ENCODE measurements at places on chromosomes 11 and 22. TPM values are rescaled to one million over a fixed set of nuclear protein-coding genes. Genes with fewer than 3 reads are reported as not detected.

SCN3B gene
- polyA plus RNA-seq: 0.09 TPM

DNA sequence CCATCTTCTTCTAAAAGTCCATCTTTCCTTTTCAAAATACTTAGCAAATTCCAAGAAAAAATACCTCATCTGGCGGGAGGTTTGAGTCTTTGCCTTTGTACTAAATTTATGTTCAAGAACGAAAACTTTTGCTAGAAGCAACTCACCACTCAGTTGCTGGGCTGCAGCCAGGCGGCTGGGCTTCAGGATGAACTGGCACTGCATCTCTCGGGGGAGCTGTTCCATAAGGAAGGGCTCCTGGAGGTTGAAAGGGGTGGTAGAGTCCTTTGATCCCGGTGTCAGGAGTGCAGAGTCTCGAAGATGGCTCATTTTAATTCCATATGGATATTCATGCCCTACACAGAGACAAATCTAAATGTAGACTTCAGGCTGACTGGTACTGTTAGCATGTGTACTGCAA, 105.8 kb downstream of the ARHGAP20 start:
- H3K36me3 ChIP-seq: 0 out of 2 replicates have a peak, but pooled peaks cover 6% of the 10 kb centered on the region
- H3K4me3 ChIP-seq: no peak overlapping the region
- no peaks in the 10 kb centered on the region for H3K27me3 ChIP-seq

GRCh38 chr11:17459236-17459896, 17.3 kb downstream of the ABCC8 start:
- H3K27ac ChIP-seq: no peak overlapping the region
- no peaks in the 10 kb centered on the region for H3K36me3 ChIP-seq
- no peak overlapping the region for H3K4me3 ChIP-seq
- no peak for DNase-seq
- H3K27me3 ChIP-seq: peaks cover 17% of the 10 kb centered on the region

DNA sequence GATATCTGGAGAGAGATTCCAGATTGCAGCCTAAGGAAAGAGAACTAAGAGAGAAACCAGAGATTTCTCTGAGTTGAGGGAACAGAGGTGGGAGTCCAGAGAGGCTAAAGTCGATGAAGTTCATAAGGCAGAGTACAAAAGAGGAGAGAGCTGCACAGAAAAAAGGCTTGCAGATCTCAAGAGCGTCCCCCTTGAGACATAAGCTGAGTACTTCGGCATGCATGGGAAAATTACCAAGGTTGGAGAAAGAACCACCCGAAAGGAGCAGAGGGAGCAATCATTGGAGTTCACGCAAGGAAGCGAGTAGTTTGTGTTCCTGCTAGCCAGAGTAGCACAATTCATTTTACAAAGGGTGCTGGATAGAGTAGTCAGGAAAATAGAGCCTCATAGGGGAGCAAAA, 293.5 kb downstream of the TMEM135 start:
- no peak for DNase-seq
- no peaks in the 10 kb centered on the region for H3K36me3 ChIP-seq
- H3K4me3 ChIP-seq: no peak overlapping the region

OR52E8 gene
- not detected for polyA plus RNA-seq

DNA sequence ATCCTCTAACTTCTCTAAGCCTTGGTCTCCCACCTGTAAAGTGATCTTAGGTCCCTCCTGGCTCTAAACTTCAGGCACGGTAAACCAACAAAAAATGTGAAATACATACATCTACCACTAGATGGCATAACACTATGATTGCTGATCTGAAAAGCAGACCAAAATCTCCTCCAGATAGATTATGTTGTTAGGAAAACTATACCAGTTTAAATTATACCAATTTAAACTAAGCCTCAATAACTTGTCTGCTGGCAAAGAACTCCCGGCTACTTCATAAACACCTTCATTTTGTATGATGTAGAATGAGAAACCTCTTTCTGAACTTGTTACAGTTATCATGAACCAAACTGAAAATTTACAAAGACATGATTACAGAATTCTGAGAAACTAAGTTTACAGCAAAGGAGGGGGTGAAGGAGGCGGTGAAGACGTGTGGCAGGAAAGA, 85.9 kb downstream of the SBF2 start:
- H3K4me3 ChIP-seq: no peak overlapping the region

- no peaks in the 10 kb centered on the region for H3K36me3 ChIP-seq
- no peak for DNase-seq
- H3K27ac ChIP-seq: no peak overlapping the region
- no peak overlapping the region for H3K4me3 ChIP-seq
- no peaks in the 10 kb centered on the region for H3K27me3 ChIP-seq
Measured at GRCh38 chr22:33969045-33969444, 48.8 kb upstream of the LARGE1 start.

INS gene
- not detected for polyA plus RNA-seq

GRCh38 chr22:19526076-19526701, 2.0 kb upstream of the CLDN5 start:
- H3K27ac ChIP-seq: no peak overlapping the region
- no peak overlapping the region for H3K4me3 ChIP-seq
- no peak for DNase-seq
- no peaks in the 10 kb centered on the region for H3K36me3 ChIP-seq

DNA sequence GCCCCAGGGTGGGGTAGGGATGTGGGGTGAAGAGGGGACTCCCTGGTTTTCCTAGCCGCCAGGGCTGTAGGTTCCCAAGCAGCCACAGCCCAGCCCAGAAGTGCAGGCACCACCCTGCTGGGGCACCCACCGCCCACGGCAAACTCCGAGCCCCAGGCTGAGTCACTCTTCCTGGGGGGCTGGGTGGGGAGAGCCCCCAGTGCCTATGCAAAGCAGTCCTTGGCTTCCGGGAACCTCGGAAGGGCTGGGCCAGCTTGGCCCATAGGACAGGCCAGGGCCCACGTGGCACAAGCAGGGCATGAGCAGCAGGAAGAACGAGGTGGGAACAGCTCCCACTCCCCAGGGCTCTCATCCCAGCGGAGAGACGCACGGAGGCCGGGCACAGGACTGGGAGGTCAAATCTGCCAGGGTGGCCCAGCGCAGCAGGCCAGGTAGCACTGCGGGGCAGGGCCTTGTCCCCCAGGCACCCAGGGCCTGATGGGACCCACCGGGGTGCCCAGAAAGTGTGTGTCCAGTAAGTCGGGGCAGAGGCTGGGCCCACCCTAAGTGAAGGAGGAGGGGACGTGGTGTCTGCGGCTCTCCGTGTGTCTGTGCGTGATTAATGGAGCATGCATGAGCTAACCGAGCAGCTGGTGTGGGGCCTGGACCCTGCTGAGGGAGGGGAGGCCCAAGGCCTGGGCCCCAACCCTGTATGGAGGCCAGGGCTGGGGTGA, 4.6 kb upstream of the IL17REL start:
- H3K27me3 ChIP-seq: peaks cover 42% of the 10 kb centered on the region
- DNase-seq: no peak
- no peaks in the 10 kb centered on the region for H3K4me1 ChIP-seq

DNA sequence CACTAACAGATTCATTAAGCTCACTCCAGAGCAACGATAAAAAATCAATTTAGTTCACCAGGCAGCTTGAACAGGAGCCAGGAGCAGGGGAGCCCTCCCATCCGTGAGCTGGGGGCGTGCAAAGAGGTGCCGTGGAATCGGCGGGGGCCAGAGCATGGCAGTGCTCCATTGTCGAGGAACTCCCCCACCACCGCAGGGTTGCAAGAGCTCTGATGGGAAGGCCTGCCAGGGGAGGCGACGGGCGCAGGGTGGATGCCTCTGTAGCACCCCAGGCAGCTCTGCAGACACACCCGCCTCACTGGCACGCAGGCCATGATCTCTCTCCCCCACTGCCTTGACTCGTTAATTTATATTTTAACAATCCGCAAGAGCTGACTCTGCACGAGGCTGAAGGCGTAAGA, 433.2 kb downstream of the MIAT start:
- H3K27ac ChIP-seq: no peak overlapping the region
- H3K36me3 ChIP-seq: no peaks in the 10 kb centered on the region
- no peak overlapping the region for H3K4me3 ChIP-seq
- no peak for DNase-seq
- peaks cover 19% of the 10 kb centered on the region for H3K27me3 ChIP-seq
- no peaks in the 10 kb centered on the region for H3K4me1 ChIP-seq

SCN2B gene
- polyA plus RNA-seq: not detected
